ENCODE measurements at places on chromosomes 5 and 9. TPM values are rescaled to one million over a fixed set of nuclear protein-coding genes. Genes with fewer than 3 reads are reported as not detected.
A peak's percentile ranks its signal among the peaks of the same experiment; 100 is the strongest.

The TNC gene
- total RNA-seq = 0.03 TPM

The TMEM215 gene
- total RNA-seq = not detected

The UBE2QL1 gene
- total RNA-seq = 0.10 TPM

The PCSK1 gene
- total RNA-seq = not detected

The SRD5A1 gene
- total RNA-seq = 12.4 TPM

The NSG2 gene
- total RNA-seq = not detected

The PFN3 gene
- total RNA-seq = not detected

The TAF1L gene
- not detected for total RNA-seq

GRCh38 chr9:21965401-21965951 lies 28.7 kb downstream of the CDKN2A start:
- H3K36me3 ChIP-seq = peaks cover 28% of the 10 kb centered on the region
- H3K4me1 ChIP-seq = peaks cover 36% of the 10 kb centered on the region
- DNase-seq = peak; percentile 69
- H3K27ac ChIP-seq = peak overlapping the region; percentile 22
- H3K4me3 ChIP-seq = peak overlapping the region; percentile 59

- H3K36me3 ChIP-seq = no peaks in the 10 kb centered on the region
- peaks cover 21% of the 10 kb centered on the region for H3K4me1 ChIP-seq
- no peak overlapping the region for H3K27ac ChIP-seq
- H3K27me3 ChIP-seq = peaks cover 10% of the 10 kb centered on the region
- DNase-seq = no peak
Observed at GRCh38 chr9:99023831-99024230, 80.1 kb downstream of the COL15A1 start.

GRCh38 chr5:128766406-128766805 lies 198.9 kb upstream of the SLC27A6 start:
- no peak overlapping the region for H3K4me3 ChIP-seq
- no peaks in the 10 kb centered on the region for H3K4me1 ChIP-seq
- H3K27me3 ChIP-seq = no peaks in the 10 kb centered on the region
- no peak for DNase-seq

- no peak overlapping the region for H3K27ac ChIP-seq
- H3K4me1 ChIP-seq = peaks cover 22% of the 10 kb centered on the region
- no peak for DNase-seq
Observed at GRCh38 chr9:109437286-109437685, 60.8 kb downstream of the PTPN3 start.

DNA sequence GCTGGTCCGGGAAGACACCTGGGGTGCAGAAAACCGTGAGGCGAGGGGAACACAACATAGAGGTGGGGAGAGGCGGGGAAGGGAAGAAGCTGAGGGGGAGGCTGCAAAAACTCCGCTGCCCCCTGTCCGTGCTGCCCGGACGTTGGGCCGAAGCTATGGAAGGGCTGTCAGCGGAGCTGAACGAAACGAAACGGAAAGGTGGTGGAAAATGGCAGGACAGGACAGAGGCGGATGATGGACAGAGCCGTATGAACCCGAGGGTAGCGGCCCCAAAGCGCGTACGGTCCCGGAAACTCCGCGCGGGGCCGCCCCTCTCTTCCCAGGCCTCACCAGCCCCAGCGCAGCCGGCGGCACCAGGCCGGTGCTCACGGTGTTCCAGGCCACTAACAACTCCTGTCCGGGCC lies 272 bp downstream of the ANAPC2 start:
- DNase-seq = no peak
- no peaks in the 10 kb centered on the region for H3K27me3 ChIP-seq
- H3K4me3 ChIP-seq = peak overlapping the region; percentile 93
- H3K4me1 ChIP-seq = peaks cover 40% of the 10 kb centered on the region
- H3K36me3 ChIP-seq = peaks cover 31% of the 10 kb centered on the region

GRCh38 chr9:5575000-5575399 lies 53.9 kb upstream of the RIC1 start:
- DNase-seq = no peak
- no peaks in the 10 kb centered on the region for H3K27me3 ChIP-seq
- H3K4me1 ChIP-seq = peaks cover 14% of the 10 kb centered on the region
- H3K36me3 ChIP-seq = peaks cover 34% of the 10 kb centered on the region
- H3K27ac ChIP-seq = no peak overlapping the region
- no peak overlapping the region for H3K4me3 ChIP-seq

DNA sequence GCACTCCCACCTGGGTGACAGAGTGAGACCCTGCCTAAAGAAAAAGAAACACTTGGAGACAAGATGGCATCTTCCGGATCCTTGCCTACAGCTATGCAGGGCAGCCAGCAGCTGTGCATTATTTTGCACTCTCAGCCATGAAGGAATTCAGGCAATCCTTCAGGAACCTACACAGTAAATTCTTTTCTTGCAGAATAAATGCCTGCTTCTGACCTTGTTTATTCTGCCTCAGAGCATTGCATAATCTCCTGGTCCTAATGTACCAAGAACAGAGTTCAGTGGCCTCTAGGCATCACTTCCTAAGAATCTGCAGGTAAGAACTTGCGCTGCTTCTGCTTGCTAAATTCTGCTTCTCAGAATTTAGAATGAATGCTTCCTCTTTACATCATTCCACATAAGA lies 16.8 kb downstream of the GLDC start:
- peaks cover 13% of the 10 kb centered on the region for H3K27me3 ChIP-seq
- H3K4me1 ChIP-seq = peaks cover 5% of the 10 kb centered on the region
- DNase-seq = no peak
- H3K4me3 ChIP-seq = no peak overlapping the region
- H3K36me3 ChIP-seq = no peaks in the 10 kb centered on the region

- peaks cover 9% of the 10 kb centered on the region for H3K4me1 ChIP-seq
- peaks cover 5% of the 10 kb centered on the region for H3K36me3 ChIP-seq
- no peak overlapping the region for H3K4me3 ChIP-seq
- no peak overlapping the region for H3K27ac ChIP-seq
- DNase-seq = no peak
Observed at GRCh38 chr9:20494035-20494434, 128.3 kb downstream of the MLLT3 start.

All from activated CD4-positive, alpha-beta memory T cell treated with anti-CD3 and anti-CD28 coated beads, Interleukin-2, amount 10 ng/mL, durations not matched to agents 7 days and 5 days (primary cell).